ENCODE measurements at places on chromosomes 13 and 19. TPM values are rescaled to one million over a fixed set of nuclear protein-coding genes. Genes with fewer than 3 reads are reported as not detected.

The OPA3 gene
- 4.7 TPM for total RNA-seq

The SPRYD7 gene
- 5.0 TPM for total RNA-seq

The ATP1A3 gene
- under 0.01 TPM for total RNA-seq

The APLP1 gene
- 1.3 TPM for total RNA-seq

The LRP3 gene
- 4.2 TPM for total RNA-seq

The SIGLEC5 gene
- total RNA-seq, result not detected

The RDH8 gene
- total RNA-seq, result not detected

The PSG5 gene
- not detected for total RNA-seq

The CRLF1 gene
- total RNA-seq, result under 0.01 TPM

The CYP4F8 gene
- total RNA-seq, result not detected

The DPP9 gene
- total RNA-seq, result 34.0 TPM

The PSG1 gene
- total RNA-seq, result 0.06 TPM

The BEST2 gene
- not detected for total RNA-seq

The IGFLR1 gene
- total RNA-seq, result 0.94 TPM

The CPB2 gene
- total RNA-seq, result not detected

The CCDC8 gene
- total RNA-seq, result 0.19 TPM

The SIGLEC14 gene
- not detected for total RNA-seq

The HSD11B1L gene
- total RNA-seq, result 6.3 TPM

The TMEM143 gene
- 2.1 TPM for total RNA-seq

The RFPL4AL1 gene
- not detected for total RNA-seq

The PNMA8B gene
- 0.19 TPM for total RNA-seq

The MAP4K1 gene
- not detected for total RNA-seq

The PRODH2 gene
- total RNA-seq, result not detected

The DACT3 gene
- 0.13 TPM for total RNA-seq

The UBE2L5 gene
- total RNA-seq, result not detected

The MCOLN1 gene
- total RNA-seq, result 9.6 TPM

The AKAP8 gene
- total RNA-seq, result 20.2 TPM

The ATP4A gene
- total RNA-seq, result not detected

The CYP4F2 gene
- total RNA-seq, result not detected

The LRFN3 gene
- 2.5 TPM for total RNA-seq

The ZNF223 gene
- total RNA-seq, result 6.5 TPM

The KIR3DL3 gene
- total RNA-seq, result not detected

The MCEMP1 gene
- total RNA-seq, result not detected

The KIR3DL1 gene
- not detected for total RNA-seq

The TBXA2R gene
- total RNA-seq, result 2.1 TPM

Measured in bladder microvascular endothelial cell (primary cell).